Stimulated activated CD4-positive, alpha-beta T cell treated with anti-CD3 and anti-CD28 coated beads, Interleukin-1b, Interleukin-23, amount 100 ng/mL, for 1 hour (primary cell): ENCODE measurements at places on chromosomes 7 and 10.

- DNase-seq = no peak
These were observed 77.6 kb downstream of the VWC2 start for GRCh38 chr7:49850921-49851613.

DNA sequence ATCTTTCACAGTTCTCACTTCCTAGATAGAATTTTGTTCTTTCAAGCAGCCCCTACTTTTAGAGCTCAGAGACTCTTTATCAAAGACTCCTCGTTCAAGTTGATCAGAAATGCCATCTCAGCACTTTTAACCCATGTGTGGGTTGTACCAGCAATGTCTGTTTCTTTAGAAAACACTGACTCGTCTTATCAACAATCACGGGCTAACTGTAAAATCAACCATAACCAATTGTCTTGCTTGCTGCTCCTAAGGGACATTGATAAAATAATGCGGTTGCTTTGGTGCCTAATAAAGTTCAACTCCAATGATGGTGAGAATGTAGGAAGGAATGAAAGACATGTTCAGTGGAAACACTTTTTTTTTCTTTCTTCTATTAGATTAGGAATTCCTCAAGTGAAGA lies 12.9 kb upstream of the CDK6 start:
- DNase-seq = no peak

GRCh38 chr7:48446721-48447120 lies 275.5 kb downstream of the ABCA13 start:
- no peak for DNase-seq

GRCh38 chr10:76440426-76440825 lies 1009.0 kb downstream of the LRMDA start:
- no peak for DNase-seq

DNA sequence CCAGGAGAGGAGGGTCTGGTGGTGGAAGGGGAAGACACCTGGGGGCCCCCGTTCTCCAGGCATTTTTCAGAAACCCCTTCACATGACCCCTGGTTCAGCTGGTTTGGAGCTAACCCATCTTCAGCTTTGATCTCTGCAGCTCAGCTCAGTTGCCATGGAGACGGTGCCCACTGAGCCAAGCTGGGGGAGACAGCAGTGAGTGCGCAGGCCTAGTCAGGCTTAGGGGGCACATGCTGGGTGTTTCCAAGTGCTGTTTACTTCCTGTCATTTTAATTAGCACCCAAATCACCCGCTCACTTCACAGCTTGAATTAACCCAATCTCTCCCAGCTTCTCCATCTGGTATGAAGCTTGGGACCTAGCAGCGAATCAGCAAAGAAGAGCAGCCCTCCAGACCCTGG lies 9.0 kb downstream of the SPOCK2 start:
- DNase-seq = no peak

DNA sequence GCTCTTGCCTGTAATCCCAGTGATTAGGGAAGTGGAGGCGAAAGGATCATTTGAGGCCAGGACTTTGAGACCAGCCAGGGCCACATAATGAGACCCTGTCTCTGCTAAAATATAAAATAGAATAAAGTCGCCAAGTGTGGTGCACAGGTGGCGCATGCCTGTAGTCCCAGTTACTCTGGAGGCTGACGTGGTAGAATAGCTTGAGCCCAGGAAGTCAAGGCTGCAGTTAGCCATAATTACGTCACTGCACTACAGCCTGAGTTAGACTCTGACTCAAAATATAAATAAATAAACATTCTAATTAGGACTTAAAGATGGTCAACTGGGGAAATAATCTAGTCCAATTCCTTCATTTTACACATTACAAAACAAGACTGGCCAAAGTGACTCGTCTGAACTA lies 768 bp downstream of the CHCHD2 start:
- no peak for DNase-seq

GRCh38 chr10:101616415-101617101 lies 28.4 kb downstream of the DPCD start:
- DNase-seq = no peak

DNA sequence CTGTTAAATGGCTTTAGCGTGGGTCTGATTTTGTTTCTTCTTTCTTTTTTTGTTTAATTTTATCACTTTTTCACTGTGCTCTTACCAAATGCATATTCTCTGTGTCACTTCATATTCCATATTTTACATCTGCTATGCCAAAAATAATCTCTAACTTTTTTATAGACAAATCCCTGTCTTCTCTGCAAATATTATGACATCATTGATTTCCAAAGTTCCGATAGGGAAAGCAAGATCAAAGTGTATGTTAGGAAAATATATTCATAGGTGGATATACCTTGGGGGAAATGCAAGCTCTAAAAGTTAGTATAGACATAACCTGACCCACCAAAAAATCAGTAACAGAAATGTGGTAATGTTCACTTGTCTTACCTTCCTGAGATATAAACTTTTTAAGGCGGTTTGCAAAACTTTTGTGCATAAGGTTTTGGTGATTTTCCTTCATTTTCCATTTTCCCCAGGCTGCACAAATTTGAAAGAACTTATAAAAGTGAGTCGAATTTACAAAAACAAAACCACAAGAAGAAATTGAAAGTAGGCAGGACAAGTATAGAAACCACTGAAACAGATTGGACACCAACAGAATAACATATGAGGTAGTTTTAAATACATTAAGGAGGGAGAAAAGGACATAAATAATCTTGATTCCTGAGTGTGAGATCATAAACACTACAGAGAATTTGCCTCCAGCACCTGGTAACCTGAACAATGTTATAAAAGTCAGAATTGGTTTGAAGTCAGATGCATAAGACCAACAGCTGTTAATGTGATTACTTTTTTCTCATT lies 63.1 kb upstream of the TFEC start:
- no peak for DNase-seq

DNA sequence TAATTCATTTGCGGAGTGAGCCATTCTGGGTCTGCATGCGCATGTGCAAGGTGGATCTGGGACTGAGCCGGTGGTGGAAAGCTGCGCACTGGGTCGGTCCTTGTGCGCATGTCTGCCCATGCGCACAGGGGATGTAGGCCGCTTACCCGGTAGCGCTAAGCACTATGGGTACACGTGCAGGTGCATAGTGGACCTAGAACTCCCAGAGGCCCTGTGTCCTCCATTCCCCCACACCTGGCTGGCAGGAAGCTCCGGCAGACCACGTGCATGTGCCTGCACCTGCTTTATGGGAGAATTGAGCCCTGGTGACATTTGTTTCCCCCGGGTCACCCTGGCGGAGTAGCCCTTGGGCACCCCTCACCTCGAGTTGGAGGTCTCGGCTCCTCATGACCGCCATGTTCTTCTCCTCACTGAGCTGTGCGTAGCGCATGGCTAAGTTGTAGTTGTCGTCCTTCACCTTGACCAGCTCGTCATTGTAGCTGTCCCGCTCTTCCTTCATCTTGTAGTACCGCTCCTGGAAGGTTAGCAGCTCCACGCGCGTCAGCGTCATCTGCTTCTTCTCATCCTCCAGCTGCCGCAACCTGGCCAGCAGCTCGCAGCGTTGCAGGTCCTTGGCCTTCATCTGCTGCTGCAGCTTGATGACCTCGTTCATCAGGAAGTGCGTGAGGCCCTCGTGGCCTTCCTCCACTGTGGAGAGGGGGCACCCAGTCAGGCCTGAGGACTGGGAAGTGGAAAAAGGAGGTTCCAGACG lies 99.6 kb downstream of the CARD11 start:
- DNase-seq = no peak

GRCh38 chr7:124042826-124043225 lies 10.0 kb upstream of the TMEM229A start:
- no peak for DNase-seq

DNA sequence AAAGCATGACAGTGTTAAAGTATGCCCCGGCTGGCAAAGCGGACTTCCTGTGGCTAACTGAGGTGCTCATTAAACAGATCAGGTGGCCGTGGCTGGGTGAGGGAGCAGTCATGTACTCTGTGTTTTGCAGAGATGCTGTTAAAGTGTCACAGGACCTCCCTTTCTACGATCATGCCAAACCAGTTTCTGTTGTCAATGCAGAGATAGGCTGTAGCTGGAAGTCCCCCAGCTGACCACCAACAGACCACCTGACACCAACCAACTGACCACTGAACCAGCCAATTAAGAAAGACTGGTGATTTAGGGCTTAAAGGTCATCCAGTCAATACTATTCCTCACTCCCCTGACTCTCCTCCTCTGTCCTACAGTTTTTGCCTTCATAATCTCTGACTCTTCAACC lies 431.1 kb upstream of the LRGUK start:
- no peak for DNase-seq

DNA sequence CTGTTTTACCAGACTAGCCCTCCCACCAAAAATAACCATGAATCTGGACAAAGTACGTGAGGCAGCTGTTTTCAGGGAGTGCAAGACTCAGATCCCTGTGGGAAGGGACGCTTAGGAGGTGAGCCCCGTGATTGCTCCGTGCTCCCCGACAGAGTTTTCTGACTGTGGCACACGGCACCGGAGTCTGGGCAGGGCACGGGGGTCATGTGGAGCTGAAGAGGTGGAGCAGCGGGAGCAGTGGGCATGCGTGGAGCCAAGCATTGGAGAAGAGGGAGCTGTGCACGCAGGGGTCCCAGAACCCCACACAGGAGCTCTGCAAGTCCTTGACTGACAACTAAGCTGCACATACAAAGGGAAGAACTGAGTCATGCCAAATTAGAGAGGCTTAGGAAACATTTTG lies 11.1 kb upstream of the CAMK2B start:
- DNase-seq = no peak

DNA sequence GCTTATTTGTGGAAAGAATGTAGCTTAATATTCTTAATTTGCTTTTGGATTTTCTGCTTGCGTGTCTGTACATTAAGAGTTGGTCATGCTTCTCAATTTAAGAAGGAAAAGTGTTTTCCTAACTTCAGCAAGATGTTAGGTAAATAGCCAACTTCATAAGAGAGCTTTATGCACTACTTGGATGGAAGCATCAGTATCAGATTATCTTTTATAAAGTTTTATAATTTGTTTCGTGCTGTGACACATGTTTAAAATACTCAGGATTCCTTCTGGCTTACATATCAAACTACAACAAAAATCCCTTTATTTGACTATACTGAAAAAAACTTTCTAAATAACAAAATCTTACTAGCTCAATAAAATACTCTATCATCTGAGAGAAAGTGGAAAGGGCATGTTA lies 34.8 kb upstream of the AGR2 start:
- DNase-seq = no peak

DNA sequence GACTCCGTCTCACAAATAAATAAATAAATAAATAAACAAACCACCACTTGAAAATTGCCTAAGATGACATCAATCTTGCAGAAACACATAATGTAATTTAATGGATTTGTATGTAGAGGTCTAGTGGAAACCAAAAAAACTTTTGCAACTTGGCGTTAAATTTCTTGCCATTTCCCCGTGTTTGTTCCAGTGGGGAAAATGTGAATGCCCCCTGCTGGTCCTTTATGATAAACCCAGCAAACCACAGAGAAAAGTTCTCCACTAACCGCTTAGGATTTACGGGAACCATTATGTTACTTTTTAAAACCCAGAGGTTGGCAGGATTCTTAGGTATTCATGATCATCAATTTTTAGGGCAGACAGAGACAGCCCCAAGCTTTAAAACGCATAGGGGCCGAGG lies 32.5 kb downstream of the LAMB4 start:
- DNase-seq = no peak

GRCh38 chr7:24637021-24637420 lies 63.8 kb downstream of the PALS2 start:
- no peak for DNase-seq

GRCh38 chr7:144848078-144848477 lies 12.2 kb upstream of the TPK1 start:
- DNase-seq = no peak
